ENCODE measurements at places on chromosomes 2 and 18.

- DNase-seq, result peak; percentile 34
Measured at GRCh38 chr2:102355526-102356380, at the start of gene IL18R1. Gene IL18R1 (plus strand): TSS chr2:102355796. CDS start chr2:102362661, 6,865 bp downstream.

- DNase-seq, result no peak
Measured at GRCh38 chr2:66507673-66508201, 72.8 kb downstream of the MEIS1 start.

DNA sequence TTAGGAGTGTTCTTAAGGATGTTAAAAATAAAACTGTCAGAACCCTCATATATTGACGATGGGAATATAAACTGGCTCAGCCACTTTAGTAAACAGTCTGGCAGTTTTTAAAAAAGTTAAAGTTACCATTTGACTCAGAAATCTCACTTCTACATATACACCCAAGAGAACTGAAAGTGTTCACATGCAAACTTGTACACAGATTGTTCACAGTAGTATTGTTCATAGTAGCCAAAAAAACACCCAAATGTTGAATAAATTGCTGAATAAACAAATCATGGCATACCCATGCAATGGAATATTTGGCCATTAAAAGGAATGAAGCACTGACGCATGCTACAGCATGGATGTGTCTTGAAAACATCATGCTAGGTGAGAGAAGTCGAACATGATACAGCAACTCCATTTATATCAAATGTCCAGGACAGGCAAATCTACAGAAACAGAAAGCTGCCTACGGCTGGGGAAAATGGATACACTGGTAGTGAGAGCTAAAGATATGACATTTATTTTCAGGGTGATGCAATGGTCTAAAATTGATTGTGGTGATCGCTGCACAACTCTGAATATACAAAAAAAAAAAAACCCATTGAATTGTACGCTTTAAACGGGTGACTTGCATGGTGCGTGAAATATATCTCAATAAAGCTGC lies 10.1 kb downstream of the RPL31 start:
- no peak for DNase-seq

DNA sequence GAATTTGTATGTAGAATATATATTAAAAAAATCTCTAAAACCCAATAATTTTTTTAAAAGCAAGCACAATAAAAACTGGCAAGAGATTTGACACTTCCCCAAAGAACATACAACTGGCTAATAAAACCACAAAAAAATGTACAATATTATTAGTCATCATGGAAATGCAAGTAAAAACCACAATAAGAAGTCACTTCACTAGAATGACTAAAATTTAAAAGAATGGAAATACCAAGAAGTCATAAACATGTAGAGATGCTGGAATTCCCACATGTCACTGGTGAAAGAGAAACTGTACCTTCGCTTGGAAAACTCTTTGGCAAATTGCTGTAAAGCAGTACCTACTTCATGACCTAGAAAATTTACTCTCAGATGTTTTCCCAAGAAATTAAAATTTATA lies 43.4 kb upstream of the KYNU start:
- DNase-seq, result no peak

- DNase-seq, result no peak
Measured at GRCh38 chr2:48946449-48947048, 191.0 kb upstream of the LHCGR start.

GRCh38 chr2:190564838-190565237 lies 30.3 kb upstream of the NEMP2 start:
- DNase-seq, result no peak

DNA sequence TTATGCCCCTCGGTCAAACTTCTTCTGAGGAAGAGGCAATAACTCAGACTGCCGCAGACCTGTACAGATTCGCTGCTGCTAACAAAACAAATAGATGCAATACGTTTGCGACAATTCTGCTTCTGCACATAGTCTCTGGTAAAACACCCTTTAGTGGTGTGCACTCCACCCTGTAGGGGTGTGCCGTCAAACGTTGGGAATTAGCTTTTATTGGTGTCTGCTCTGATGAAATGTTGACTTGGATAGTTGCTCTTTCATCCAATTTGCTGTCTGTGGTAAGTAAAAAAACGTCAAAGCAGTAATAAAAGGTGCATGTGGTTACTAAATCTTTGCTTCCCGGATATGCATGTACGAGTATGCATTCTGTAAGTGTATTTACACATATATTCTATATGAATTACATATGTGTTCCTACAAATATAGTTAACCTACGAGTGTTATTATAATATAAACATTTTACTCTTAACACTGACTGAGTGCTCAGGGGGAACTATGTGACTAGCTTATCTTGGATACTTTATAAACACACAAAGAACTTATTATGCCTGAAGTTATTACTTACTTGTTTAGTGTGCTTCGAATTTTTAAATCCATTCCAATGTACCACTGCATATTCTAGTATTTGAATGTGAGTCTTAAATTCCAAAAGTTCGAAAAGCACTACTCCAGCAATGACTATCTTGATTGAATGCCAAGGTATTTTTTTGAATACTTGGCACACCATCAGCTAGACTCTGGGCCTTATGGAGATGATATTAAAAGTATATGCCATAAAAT lies 610.2 kb downstream of the ZEB2 start:
- DNase-seq, result no peak

DNA sequence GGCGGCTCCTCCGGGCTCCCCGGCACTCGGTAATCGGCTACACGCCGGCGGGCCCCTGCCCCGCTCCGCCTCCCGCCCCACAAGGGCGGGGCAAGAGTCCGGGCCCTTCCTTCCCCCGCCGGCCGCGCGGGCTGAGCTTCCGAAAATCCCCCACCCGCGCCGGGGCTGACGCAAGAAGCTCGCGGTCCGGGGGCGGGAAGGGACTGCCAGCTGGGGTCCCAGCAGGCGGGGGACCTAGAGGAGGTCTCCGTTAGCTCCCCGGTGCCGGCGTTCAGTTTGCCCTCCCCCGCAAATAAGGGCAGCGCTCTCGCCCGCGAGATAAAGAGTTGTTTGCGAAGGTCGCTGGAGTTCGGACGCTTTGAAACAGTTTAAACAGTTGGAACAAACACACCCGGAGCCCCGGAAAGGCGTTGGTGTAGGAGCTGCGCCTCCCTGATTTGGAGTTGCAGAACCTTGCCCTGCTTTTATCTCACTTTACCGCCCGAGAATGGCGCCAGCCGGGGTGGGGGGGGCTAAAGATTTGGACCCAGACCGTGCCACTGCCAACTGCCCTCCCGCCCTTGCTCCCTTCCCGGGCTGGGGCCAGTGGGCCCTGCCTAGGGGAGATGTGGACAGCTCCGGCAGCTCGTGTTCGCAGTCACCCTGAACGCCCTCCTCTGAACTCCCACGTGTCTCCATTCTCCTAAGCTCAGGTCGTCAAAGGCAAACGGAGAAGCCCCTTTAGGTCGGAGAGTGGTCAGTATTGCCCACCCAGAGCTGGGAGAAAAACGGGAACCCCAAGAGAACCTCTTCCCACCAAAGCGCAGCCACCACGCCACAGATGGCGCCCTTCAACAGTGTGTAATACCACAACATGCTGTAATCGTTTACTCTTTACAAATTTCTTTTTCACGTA lies at the start of gene NFE2L2:
Gene NFE2L2 (minus strand): TSS at position 35 of the 895 bp plus-strand sequence. CDS start 151 bp downstream, outside the sequence.
- DNase-seq, result peak; percentile 60

GRCh38 chr2:110853516-110853915 lies 121.1 kb downstream of the ACOXL start:
- no peak for DNase-seq

GRCh38 chr18:64718808-64719207 lies 569.9 kb upstream of the LINC00305 start:
- DNase-seq, result no peak

GRCh38 chr2:233064530-233065199 lies 4.5 kb downstream of the INPP5D start:
- no peak for DNase-seq

GRCh38 chr2:60806988-60807681 lies 51.1 kb downstream of the PAPOLG start:
- no peak for DNase-seq

DNA sequence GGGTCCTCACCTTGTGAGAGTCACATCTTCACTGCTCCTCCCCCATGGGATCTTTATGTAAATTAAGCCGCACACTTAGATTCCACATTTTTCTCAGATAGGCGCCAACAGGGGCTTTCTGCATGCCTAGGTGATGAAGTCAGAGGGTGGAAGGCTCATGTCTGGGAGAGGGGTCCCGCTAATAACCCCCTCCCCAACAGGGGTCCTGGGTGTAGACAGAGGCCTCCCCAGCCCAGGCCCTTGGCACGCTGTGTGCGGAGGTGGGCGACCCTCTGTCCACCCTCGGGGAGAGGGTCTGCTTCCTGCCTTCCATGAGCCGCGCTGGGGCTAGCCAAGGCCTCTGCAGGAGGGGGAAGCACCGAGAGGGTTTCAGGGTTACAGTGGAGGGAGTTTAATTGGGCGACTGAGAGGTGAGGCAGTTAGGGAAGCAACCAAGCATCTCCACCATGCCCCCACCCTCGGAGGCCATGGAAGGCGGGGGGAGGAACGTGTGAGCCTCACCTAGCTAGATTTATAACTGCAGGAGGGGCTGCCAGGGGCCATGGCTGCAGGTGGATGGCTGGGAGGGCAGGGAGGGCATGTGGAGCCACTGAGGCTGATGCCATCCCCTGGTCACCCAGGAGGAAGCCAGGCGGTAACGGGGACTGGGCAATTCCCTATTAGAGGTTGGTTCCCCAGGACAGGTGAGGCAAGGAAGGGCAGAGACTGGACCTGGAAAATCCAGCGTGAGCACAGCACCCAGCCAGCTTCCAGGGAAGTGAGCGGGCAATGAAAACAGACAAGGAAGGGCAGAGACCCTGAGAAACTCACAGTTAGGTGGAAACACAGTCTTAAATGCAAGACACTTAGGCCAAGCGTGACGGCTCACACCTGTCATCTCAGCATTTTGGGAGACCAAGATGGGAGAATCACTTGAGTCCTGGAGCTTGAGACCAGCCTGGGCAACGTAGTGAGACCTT lies 7.7 kb upstream of the PXDN start:
- DNase-seq, result no peak

- no peak for DNase-seq
Measured at GRCh38 chr18:42024131-42024530, 69.1 kb downstream of the PIK3C3 start.

GRCh38 chr2:178479275-178479616 lies 846 bp upstream of the FKBP7 start:
- no peak for DNase-seq

- DNase-seq, result no peak
Measured at GRCh38 chr2:137655814-137656213, 308.5 kb upstream of the HNMT start.

DNA sequence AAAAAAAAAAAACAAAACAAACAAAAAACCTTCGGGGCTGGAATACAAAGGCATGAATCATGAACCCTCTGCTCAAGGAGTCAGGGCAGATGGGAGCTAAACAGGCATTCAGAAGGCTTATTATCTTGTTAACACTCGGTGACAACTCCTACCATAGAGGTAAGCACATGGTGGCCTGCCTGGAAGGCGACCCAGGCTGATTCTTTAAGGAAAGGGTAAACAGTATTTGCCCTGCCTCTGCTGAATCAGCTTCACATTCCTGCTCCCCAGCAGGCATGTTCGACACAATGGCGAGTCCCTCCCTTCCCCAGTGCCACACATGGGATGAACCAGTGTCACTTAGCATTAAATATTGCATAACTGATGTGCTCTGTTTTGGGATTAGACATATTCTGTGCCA lies 191.9 kb downstream of the ARL4C start:
- no peak for DNase-seq

- DNase-seq, result no peak
Measured at GRCh38 chr2:77387324-77387723, 134.9 kb downstream of the LRRTM4 start.

- DNase-seq, result no peak
Measured at GRCh38 chr2:29323961-29324360, 208.7 kb downstream of the CLIP4 start.

DNA sequence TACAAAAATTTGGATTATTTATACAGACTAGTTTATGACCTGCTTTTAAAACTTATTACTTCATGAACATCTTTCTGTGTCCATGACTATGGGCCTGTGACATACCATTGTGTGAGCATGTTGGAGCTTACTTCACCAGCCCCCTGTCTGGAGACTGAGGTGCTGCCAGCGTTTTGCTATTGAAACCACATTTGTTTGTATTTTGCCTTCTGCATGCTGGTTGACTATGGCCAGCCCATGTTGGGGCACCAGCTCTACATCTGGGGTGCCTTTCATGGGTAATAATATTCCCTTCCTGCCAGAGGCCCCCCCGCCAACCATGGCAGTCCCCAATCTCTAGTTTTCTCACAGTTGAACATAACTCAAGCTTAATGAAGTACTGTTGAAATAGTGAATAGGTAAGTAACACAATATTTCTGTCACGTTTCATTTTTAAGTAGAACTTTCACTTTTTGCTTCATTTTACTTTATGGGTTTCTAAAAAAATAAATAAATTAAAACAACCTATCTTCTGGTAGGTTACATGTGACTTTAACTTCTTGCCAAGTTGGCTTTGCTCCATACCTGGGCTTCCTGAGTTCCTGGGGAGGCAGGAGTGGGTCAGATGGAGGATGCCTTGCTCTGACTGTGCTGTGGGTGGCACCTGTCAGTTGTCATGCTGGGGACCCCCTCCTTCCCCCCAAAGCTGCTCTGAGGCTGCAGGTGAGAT lies 63.9 kb downstream of the DGKD start:
- DNase-seq, result no peak

GRCh38 chr2:4515871-4516761 lies 812.7 kb downstream of the DCDC2C start:
- DNase-seq, result no peak

DNA sequence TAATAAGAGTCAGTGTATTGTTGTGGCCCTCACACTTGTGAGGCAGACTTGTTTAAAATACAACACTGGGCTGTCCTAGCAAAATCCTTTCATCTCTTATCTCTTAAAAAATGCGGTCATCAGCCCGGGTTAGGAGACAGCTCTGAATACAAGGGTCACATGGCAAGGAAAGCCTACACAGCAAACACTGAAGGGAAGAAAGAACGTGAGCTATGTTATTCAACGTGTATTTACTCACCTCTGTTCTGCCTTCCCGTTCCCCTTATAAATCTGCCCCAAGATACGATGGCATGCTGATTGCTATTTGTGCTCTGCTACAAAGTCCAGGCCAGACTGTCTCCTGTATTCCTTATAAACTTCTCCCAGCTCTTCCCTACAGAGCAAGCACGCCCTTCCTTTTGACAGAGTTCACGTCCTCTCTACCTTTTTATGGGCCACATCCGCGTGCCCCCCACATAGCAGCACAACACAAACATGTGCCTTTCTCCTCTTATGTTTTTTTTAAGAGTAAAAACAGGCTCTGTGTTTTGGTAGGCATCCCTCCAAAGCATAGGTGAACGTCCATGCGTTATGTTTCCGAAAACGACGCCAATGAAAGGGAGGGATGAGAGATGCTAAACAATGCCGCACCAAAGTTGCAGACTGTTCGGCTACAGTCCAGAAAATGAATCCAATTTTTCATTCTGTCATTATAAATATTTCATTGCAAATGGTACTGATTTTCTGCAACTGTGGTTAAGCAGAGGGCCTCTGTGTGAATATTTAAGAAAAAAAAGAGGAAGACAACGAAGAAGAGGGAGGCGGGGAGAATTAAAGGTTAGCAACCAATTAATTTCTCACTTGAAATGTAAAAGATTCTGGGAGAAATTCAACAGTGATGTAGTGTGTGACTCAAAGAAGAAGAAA lies 274.7 kb downstream of the ZNF521 start:
- DNase-seq, result no peak

- DNase-seq, result no peak
Measured at GRCh38 chr2:46878886-46879285, 36.7 kb downstream of the MCFD2 start.

GRCh38 chr2:235381261-235381912 lies 112.5 kb upstream of the AGAP1 start:
- DNase-seq, result no peak

- DNase-seq, result no peak
Measured at GRCh38 chr2:68696554-68696953, 38.1 kb upstream of the ARHGAP25 start.

- no peak for DNase-seq
Measured at GRCh38 chr2:209960045-209960444, 42.4 kb upstream of the RPE start.

GRCh38 chr2:22904126-22904684 lies 480.8 kb upstream of the KLHL29 start:
- no peak for DNase-seq

Data from GOT3 (cell line).